NK-92 treated with Interleukin-12 subunit alpha and Interleukin-12 subunit beta, amount 100 ng/mL, for 24 hours (cell line): ENCODE measurements at places on chromosomes 7 and 10.

- DNase-seq = no peak
Observed at GRCh38 chr7:20661884-20662283, 46.4 kb downstream of the ABCB5 start.

- DNase-seq = peak; percentile 50
Observed at GRCh38 chr7:143407287-143408251, 1.1 kb downstream of the EPHA1 start.

DNA sequence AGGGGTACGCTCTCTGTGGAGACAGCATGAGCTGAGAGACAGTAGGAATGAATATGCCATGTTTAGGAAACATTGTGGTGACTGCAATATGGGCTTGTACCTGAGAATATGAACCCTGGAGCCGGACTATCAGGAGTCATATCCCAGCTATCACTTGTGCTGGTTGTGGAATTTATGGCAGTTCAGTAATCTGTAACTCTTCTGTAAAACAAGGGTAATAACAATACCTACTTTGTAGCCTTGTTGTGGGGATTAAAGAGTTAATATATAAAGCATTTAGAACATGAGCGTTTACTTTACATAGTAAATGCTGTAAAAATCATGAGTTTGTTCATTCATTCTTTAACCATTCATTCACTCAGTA is 44.4 kb downstream of the EXOC6 start:
- DNase-seq = no peak

- DNase-seq = no peak
Observed at GRCh38 chr7:106615808-106616707, 44.9 kb downstream of the CCDC71L start.

- DNase-seq = no peak
Observed at GRCh38 chr10:600876-601659, 88.4 kb downstream of the DIP2C start.

DNA sequence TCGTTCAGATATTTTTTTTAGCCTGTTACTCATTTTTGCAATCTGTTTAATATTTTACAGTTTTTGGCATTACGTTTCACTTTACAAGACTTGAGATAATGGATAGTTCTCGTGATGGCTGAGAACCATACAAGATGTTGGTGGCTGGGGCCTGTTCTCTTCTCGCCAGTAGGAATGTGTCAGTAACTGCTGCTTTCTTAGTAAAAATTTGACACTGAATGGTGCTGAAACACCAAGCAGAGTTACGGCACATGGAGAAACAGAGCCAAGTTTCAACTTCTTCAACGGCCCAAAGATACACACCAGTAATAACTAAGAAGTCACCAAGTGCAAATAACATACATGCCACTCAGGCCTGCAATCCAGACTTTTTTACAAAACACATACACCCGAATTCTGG is 130.4 kb downstream of the NRP1 start:
- no peak for DNase-seq
